ENCODE measurements at places on chromosomes 7 and 10.

DNA sequence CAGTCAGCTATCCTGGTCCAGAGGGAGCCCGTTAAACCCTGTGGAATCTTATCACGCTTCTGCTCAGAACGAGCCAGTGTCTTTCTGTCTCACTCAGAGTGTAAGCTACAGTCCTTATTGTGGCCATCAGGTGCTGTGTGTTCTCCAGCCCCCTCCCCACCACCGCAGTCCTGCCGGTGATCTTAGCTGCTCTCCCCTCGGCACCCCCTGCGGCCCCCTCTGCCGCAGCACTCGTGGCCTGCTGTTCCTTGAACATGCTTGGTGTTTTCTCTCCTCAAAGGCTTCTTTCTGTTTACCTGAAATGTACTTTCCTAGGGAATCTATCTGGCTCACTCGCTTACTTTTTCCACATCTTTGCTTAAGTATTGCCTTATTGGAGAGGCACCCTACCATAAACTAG is 38.2 kb upstream of the TMEM236 start:
- DNase-seq, result no peak

DNA sequence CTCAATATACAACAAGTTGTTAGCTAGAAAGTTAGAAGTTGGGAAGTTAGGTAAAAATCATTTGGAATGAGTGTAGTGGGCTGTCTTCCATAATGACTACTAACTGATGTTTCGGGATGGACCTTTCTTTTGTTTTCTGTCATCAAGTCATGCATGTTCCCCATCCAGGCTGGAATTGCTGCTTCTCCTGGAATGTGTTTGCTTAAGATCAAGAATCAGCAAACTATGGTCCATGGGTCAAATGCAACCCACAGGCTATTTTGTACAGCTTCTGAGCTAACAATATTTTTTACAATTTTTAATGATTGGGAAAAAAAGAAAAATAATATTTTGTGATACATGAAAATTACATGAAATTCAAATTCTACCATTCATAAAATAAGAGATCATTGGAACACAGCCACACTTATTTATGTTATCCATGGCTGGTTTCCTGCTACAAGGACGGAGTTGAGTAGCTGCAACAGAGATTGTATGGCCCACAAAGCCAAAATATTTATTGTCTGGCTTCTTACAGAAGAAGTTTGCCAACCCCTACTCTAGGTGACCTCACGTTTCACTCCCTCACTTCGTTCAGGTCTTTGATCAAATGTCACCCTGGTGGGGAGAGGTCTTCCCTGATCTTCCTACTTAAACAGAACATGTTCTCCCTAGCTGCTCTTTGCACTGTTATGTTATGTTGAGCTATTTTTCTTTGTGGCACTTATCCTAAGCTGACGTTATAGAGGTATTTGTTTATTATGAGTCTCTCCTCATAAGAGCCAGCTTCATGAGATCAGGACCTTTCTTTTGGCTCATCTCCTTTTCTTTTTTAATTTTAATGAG is 127.1 kb downstream of the RALA start:
- DNase-seq, result no peak

- DNase-seq, result no peak
Observed at GRCh38 chr7:2621948-2622640, 9.7 kb upstream of the TTYH3 start.

DNA sequence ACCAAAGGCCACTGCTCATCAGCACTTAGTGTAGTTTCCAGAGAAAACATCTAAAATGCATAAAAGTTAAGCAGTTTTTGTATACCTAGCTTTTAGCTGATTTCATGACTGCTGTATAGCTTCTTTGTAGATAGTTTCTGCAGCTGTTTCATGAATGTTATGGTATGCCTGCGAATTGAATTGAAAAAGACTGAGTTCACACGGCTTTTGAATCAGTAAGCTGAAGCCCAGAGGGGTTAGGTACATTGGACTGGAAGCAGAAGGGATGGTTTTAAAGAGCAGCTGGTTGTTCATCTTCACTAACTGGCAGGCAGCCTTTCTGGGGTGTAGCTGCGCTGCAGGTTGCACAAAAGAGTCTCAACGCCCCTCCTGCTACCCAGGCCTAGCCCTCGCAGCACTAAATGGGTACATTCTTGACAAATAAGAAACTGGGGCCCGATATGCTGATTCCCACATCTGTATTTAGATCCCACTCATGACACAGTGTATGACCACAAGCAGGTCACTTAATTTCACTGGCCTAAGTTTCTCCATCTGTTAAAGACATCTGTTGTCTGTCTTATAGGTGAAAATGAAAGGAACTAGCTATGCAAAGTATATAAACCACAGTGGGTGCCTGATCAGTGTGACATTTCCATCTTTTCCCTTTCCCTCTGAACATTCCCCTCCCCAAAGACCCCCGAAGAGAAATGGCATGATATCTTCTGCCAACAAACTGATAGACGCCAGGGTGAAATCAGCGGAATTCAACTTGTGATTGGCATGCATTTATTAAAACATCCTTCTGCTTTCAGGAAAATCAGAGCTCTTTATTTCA is 85.9 kb upstream of the AGBL3 start:
- DNase-seq, result no peak

DNA sequence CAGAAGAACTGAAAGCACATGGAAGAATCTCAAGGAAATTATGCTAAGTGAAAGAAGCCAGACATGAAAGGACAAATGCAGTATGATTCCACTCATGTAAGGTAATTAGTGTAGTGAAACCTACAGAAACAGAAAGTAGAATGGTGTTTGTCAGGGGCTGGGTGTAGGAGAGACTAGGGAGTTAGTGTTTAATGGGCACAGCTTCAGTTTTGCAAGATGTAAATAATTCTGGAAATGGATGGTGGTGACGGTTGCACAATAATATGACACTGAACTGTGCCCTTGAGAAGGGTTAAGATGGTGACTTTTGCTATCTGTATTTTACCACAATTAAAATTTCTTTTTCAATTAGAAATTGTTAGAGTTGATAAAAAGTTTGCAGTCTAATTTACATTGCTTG is 157.3 kb upstream of the ADCY1 start:
- no peak for DNase-seq

GRCh38 chr7:130914554-130915294 is 180.7 kb upstream of the KLF14 start:
- DNase-seq, result no peak

DNA sequence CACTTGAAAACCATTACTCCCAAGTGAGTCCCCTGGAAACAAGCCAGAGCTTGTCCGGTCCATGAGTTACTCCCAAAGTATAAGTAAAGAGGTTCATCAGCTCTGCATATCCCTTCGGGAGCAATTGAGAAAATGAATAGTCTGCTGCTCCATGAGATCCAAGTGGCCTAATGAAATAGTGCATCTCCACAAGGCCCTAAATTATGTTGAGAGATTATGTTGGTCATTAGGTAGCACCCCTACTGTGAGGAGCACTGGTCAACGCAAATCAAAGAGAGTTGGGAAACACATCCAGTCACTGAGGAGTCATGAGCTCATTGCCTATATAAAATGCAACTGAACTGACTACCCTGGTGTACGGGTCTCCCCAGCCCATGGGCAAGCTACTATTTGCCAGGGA is 205.5 kb upstream of the AOAH start:
- DNase-seq, result no peak

DNA sequence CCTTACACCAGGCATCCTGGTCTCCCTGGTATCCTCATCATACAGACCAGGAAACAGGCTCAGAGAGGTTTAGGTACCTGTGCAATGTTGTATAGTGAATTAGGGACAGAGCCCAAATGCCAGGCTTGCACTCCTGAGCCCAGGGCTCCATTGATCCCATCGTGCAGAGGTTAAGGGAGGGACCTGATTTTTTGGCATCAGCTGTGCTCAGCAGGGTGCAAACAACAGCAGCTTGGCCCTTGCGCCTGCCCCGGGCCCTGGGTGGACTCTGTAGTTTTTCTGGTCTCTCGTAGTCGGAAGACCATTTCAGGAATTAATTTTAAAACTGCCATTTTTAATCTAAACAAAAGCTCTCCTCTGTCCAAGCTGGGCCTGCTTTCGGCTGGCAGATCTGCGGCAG is 79.2 kb downstream of the COL26A1 start:
- DNase-seq, result no peak

GRCh38 chr7:73799282-73800141 is 29.4 kb upstream of the CLDN3 start:
- no peak for DNase-seq

GRCh38 chr7:151249034-151249731 is 689 bp upstream of the SMARCD3 start:
- DNase-seq, result peak; percentile 39

- no peak for DNase-seq
Observed at GRCh38 chr7:150432915-150433892, 17.2 kb upstream of the GIMAP8 start.

- DNase-seq, result no peak
Observed at GRCh38 chr10:32123021-32123420, 66.8 kb upstream of the KIF5B start.

Data from CD4-positive, alpha-beta T cell treated with Interleukin-17A for 1 hour (primary cell).